Right renal cortex interstitium (tissue), 3 donors: ENCODE measurements at places on chromosomes 3 and 15. TPM values are rescaled to one million over a fixed set of nuclear protein-coding genes. Genes with fewer than 3 reads are reported as not detected.

The NRG4 gene
- polyA plus RNA-seq: 4.5 TPM

The LRRC34 gene
- 13.3 TPM for polyA plus RNA-seq

The ADAMTS9 gene
- 151 TPM for polyA plus RNA-seq

The MINDY2 gene
- 24.8 TPM for polyA plus RNA-seq

The CLDN1 gene
- 83.6 TPM for polyA plus RNA-seq

The PAQR5 gene
- polyA plus RNA-seq: 31.1 TPM

The SCAANT1 gene
- polyA plus RNA-seq: 0.53 TPM

DNA sequence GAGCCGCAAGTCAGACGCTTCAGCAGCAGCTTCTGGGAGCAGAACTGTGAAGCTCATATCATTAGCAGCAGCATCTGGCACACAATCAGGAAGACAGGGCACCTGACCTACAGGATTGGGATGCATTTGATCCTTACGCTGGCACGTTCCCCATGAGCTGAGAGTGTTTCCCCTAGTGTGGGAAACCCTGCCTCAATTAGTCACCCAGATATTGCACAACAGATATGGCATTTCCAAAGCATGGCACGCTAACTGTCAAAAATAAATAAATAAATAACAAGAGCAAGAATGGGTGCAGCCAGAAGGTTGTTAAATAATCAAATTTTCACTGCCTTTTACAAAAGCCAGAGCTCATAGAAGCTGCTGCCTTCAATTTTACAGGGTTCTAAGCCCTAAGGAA is 189.6 kb upstream of the THBS1 start:
- no peak for DNase-seq

DNA sequence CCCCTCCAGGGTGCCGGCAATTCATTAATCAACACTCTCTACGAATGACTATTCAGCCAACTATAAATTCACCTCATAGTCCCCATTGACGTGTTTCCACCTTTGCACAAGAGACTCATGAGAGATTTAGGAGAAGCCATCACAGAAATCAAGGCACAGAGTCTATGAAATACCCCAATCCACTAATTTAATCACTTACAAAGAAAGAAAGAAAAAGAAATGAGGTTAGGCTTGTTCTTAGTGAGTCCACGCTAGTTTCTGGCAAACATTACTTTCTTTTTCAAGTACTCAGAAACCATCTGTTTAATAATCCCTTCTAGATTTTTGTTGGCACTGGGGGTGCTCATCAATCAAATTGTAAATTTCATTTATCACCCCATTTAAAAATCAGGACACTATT is 125.2 kb upstream of the ADPGK start:
- DNase-seq: no peak

DNA sequence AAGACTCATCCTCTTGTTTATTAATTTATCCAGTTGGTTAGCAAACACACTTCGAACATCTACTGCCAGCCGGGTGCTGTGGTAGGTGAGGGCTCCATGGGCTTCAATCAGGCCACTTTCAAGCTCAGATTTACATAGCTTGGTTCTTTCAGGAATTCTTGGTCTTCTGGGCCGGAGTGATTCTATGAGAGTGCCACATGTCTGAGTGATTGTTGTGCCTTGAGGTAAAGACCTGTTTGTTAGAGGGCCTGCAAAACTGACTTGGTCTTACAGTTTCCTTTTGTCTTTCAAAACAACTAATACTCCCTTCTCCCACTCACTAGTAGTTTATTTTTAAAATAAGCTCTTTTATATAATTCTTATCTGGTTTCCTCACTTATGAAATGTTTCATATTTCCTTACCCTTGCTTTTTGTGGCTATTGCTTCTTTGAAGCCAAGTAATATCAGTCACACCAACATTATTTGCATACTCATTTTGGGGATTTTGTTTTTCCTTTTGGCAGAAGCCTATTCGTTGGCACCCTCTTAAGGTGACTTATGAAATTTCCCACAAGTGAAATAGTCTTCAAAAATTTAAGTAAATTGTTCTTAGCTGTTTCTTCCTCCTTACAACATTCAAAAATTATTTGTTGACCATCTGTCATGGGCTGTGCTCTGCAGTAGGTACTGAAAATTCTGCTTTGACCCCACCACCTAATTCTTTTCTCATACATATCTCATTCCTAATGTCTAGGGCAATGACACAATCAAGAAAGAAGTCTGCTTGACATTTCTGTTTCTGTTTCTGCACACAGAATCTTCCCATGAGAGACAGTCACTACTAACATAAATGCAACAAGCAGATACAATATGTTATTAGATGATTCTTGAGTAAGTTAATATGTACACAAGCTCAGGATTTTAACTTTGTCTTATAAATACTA is 120.2 kb downstream of the LRRC28 start:
- DNase-seq: no peak

GRCh38 chr3:187210545-187211327 is 13.4 kb downstream of the RTP1 start:
- no peak for DNase-seq

DNA sequence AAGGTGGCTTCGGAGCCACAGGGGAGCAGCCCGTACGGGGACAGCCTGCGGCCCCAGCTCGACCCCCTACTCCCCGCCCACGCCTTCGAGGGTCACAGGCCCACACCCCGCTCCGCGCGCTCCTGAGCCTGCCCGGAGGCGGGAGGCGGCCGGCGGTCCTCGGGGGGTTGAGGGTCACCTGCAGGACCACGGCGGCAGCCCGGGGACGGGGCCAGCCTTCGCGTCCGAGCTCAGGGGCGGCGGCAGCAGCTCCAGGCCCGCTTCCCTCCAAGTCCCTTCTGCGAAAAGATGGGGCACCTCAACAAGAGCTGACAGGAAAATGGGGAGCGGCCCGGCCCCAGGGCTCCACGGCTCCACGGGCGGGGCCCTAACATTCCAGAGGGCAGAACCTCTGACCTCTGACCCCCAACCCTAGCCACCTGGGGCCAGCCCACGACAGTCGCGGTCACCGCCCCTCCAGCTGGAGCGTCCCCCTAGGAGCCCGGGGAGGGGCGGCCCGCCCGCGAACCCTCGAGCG is 428 bp downstream of the LYSMD4 start:
- DNase-seq: no peak

DNA sequence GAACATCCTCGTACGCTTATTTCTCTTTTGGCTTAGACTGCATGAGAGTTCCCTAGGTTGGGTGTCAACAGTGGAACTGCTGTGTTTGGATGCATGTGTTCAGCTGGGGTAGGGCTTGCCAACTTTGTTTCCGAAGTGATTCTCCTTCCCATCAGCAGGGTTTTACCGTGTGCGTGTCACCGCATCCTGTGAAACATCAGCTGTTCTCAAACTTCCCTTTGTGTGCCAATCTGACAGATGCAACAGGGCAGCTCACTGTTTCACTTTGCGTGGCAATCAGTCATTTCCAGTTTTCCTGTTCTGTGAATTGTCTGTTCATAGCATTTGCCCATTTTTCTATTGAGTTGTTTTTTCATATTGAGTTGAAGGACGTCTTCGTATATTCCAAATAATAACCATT is 218.8 kb downstream of the VPS13C start:
- no peak for DNase-seq

DNA sequence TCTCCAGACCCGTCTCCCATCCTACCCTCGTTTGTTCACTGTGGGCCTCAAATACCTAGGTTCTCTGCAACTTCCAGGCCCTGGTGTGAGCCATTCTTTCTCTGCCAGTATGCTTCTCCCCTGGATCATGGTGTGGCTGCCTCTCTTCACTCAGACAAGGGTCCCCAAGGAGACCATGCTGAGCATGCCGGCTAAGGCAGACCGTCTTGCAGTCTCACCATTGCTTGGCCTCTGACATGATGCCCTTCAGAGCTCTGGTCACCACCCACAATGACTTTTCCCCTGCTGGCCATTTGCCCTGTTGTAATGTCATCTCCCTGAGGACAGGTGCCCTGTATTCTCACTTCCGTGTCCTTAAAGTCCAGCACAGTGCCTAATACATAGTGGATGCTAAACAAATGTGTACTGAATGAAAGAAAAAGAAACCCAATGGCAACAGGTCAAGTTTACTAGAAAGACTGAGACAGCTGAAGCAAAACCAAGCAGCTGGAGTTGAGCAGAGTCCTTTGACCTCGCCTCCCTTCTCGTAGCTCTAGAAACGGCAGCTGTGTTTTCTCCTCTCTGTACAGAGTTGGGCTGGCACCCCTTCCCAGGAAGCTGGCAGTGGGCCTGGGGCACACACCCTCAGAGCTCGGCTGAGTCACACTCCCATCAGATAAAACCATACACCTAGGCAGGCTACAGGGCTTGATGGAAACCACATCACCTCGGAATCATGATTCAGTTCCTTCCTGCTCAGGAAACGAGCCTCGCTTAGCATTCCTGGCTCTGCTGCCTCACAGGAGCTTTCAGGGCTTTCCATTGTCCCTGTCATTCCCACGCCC is 8.6 kb downstream of the TLR9 start:
- no peak for DNase-seq

DNA sequence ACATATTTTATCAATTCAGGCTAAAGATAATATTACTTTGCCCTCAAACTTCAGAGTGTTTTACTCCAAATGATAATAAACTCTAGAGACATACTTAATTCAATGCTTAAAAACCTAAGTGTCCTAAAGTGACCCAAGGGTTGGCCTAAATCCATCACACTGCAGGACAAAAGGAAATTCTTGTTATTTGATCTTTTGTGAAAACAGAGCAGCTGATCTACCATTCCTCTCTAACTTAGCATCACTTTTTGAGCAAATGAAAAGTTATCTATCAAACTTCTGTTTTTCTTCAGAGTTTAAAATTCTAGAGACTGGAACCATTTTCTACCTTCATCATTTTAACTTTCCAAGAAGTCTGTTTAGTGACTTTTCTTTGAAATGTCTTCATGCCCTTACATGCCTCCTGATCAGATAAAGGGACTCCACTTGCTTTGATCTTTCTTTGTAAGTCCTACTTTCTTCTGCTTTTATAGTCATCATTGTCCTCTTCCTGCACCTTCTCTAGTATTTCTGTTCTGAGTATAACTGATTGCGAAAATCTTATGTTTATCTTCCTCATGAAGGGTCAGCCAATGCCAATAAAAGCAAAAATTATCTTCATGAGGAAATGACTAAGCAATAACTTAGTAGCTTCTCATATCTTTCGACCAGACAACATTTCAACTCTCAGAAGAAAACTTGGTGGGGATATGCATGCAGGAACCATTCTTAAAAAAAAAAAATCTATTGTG is 378.7 kb upstream of the TGFBR2 start:
- DNase-seq: no peak

GRCh38 chr15:72570059-72570458 is 84.4 kb upstream of the GOLGA6B start:
- no peak for DNase-seq
